Hypothalamus (tissue), 51 donors: ENCODE measurements at places on chromosomes 12 and 14.

DNA sequence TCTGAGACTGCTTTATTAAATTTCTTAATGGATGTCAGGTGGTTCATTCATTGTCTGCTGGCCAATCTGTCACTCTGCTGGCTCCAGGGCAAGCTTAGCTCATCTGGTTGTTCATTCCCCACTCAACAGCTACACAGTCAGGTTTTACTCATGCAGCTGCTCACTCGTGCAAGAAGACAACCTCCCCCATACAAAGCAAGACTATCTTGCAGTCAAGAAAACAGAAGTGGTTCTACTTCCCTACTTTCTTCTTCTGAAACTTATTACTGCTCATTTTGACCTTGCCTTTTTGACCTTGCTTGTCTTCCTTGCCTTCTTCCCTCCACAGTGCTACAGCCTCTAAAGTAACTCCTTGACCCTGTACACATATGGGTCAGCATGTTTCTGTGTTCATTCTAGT lies 277.9 kb downstream of the SSPN start:
- no peak for DNase-seq

DNA sequence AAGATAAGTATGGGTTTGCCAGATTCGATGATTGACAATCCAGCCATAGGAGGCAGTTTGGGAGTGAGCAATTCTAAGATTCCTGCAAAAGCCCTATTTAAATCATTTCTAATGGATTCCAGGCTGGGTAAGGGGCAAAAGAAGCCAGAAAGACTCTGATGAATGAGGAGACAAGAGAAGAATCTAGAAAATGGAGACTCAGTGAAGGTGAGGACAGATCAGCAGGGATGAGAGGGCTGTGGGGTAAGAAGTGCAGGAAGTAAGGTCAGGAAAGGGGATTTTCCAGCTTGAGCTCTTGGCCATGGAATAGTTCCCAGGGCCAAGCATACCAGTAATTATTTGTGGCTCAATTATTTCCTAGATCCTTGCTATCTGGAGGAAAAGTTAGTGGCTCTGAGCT lies 87.3 kb downstream of the TMX1 start:
- DNase-seq = no peak

DNA sequence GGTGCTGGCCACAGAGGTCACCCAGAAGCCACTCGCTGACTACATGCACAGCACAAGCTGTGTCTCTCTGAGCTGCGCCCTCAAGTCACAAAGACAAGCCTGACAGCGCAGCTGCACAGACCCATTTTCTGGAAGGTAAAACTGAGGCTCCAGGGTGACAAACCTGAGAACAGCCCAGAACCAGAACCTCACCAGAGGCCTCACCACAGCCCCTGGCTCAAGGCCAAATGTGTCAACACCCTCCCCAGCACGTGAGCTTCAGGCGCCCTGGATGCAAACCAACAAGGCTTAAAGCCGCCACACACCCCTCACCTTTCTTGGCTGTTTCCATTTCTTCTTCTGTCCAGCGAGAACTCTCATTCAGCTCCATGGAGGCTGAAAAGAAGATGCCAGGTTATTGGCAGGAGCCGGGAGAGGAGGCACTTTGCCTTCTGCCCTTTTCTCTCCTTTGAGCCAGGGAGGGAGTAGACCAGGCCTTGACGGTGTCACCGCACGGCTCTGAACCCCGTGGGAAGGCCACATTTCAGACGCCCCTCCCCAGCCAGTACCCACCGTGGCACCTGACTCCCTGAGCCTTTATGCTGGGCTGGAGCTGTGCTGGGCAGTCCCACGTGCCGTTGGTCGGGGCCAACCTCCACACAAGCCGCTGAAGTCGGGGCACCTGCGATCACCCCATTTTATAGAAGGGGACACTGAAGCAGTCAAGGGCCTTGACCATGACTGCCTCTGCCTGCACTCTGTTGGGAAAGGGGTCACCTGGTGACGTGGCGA lies 103.1 kb downstream of the RFLNA start:
- DNase-seq = no peak

GRCh38 chr12:39138268-39138667 lies 232.9 kb upstream of the CPNE8 start:
- no peak for DNase-seq

- no peak for DNase-seq
Measured at GRCh38 chr14:100239211-100239839, 381 bp downstream of the YY1 start.

GRCh38 chr12:1855241-1855640 lies 34.9 kb downstream of the LRTM2 start:
- DNase-seq = no peak

GRCh38 chr14:36462890-36463289 lies 57.1 kb downstream of the NKX2-1 start:
- DNase-seq = no peak

GRCh38 chr12:24705216-24705615 lies 243.7 kb downstream of the BCAT1 start:
- no peak for DNase-seq

DNA sequence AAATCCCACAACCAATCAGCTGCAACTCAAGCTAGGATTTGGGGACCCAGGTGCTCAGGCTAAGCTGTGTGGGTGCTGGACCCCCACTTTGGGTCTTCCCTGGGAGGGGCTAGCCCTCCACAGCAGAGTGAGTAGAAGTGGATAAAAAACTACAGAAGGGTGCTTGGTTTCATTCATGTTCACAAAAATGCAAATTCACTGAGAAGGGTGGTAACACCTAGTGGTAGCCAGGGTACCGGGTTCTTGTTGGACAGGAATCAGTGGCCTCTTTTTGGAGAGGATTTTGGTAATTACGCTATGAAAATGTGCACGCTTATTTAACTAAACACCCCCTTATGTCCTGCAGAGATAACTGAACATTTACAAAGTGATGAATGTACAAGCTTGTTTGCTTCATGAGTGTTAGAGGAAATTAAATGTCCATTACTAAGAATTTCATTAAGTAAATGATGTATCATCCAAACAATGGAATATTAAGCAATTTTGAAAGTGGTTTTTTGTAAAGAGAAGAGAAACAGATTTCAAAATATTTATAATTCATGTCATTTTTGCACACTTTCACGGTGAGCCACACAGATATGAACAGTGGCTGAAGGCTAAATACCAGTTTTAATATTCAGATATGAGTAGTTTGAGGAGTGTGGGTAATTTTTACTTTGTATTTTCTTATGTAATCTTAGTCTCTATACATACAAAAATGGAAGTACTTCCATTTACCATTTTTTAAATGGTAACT lies 78.3 kb downstream of the DDX51 start:
- no peak for DNase-seq

- DNase-seq = no peak
Measured at GRCh38 chr14:91573894-91574837, 64.1 kb upstream of the PPP4R3A start.

DNA sequence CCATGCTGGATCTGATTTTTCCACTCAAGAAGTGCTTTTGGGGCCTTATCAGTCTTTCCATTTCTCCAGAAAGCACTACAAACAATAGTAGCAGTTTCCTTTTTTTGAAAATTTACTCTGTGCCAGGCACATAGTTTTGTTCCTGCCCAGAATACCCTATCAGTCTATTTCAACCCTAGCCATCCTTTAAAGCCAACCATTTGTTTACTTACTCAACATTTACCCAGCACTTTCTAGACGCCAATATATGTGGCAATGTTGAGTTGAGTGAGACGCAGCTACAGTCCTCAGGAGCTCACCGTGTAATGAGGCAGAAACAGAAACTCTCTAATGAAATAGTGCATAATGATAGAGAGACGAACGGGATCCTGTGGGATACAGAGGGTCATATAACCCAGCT lies 32.9 kb upstream of the CHST11 start:
- DNase-seq = no peak

DNA sequence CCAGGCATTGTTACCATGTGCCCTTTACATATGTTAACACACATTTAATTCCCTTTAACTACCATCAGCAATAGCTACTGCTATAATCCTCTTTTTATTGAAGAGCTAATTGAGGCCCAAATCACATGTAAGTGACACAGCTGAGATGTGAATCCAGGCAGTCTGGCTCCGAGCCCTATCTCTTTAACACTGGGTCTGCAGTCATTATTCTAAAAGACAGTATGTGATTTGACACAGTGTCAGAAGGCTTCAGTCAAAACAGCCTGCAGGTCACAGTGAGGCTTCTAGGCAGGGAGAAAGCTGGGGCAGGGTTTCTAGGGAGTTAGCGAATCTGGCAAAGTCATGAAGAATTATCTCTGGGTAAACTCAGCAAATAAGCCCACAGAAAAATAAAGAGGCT lies 148.2 kb downstream of the KIF21A start:
- peak; percentile 3 for DNase-seq

- DNase-seq = no peak
Measured at GRCh38 chr14:36512585-36513003, 7.4 kb downstream of the NKX2-1 start.

GRCh38 chr14:96002498-96002884 lies 36.7 kb upstream of the C14orf132 start:
- DNase-seq = no peak

DNA sequence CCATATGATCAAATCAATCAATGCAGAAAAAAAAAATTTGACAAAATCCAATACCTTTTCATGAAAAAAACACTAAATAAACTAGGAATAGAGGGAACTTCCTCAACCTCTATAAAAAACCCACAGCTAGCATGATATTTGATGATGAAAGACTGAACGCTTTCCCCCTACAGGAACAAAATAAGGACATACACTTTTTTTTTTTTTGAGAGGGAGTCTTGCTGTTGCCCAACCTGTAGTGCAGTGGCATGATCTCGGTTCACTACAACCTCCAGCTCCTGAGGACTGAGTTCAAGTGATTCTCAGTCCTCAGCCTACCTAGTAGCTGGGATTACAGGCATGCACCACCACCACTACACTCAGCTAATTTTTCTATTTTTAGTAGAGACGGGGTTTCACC lies 17.9 kb upstream of the CAMKK2 start:
- no peak for DNase-seq

- DNase-seq = no peak
Measured at GRCh38 chr14:103074729-103075367, 9.2 kb upstream of the LBHD2 start.

DNA sequence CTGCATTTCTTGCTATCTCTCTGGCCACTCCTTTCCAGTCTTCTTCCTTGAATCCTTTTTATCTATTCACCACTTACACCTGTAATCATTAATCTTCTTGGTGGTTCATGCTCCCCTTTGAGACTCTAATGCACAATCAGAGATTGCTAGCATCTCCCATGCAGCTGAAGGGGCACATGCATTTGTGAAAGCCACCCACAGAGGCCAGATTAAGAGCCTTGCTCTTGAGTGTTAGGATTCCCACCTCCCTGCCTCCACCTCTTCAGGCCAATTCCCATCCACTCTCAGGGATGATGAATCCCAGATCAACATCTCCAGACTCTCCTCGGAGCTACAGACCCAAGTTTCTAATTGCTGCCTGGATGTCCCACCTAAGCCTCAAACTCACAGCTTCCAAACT lies 19.4 kb upstream of the KRT18 start:
- DNase-seq = no peak

DNA sequence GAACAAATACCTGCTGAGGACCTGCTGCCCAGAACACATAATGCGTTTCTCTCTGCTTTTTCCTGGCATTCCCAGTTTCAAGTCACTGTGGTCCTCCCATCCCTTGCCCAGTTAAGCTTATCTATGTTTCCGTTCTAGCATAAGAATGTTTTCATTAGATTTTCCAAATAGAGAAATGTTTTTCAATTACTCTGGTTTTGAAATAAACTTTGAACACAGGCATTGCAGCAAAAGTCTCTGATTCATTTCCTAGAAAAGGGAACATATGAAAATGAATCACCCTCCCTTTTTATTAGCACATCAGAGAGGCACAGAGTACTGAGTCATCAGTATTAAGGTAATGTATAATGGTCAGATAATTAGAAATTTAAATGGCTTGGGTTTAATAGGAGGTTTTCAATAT lies 201.1 kb upstream of the TMEM260 start:
- no peak for DNase-seq

GRCh38 chr12:8596561-8596960 lies 16.1 kb downstream of the AICDA start:
- no peak for DNase-seq

DNA sequence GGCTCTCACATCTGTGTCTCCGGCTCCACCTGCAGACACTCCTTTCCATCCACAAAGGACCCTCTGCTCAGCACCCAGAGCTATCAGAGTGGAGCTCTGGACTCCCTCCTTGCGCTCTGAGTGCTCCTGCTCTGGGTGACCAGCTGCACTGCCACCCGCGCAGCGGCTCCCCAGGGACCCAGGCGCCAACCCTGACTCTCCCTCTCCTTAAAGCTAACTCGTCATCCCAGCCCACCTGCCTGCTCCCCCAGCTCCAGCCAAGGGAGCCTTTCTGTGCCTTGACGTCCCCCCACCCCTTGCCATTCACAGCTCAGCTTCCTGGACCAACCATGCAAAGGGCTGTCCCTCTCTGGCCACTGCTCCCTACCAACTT lies 99.0 kb downstream of the SETD3 start:
- DNase-seq = no peak

GRCh38 chr12:12563290-12563928 lies 746 bp upstream of the DUSP16 start:
- DNase-seq = no peak
